AG04450 (cell line): ENCODE measurements at places on chromosomes 2 and 18. TPM values are rescaled to one million over a fixed set of nuclear protein-coding genes. Genes with fewer than 3 reads are reported as not detected.

- no peak for DNase-seq
Observed at GRCh38 chr18:69447886-69448285, 47.2 kb downstream of the DOK6 start.

- peak; percentile 66 for DNase-seq
Observed at GRCh38 chr2:28674062-28674712, 77.4 kb upstream of the PPP1CB start.

DNA sequence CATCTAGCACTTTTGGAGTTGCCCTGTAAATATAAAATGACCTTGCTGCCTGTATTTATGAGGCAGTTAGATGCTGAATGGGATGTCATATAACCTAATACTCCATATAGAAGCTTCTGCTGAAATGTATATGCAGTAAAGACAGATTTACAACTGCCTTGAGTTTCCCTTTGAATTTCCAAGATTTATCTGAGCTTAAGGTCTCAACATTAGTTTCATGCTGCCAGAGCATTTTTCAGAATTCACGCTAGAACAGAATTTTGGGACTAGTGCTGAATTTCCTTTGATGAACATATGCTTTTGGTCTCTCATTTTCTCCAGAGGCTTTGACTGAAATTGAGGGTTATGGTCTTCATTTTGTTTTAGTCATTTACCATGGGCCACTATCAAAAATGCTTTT, 254.7 kb upstream of the FANCL start:
- no peak for DNase-seq

DNA sequence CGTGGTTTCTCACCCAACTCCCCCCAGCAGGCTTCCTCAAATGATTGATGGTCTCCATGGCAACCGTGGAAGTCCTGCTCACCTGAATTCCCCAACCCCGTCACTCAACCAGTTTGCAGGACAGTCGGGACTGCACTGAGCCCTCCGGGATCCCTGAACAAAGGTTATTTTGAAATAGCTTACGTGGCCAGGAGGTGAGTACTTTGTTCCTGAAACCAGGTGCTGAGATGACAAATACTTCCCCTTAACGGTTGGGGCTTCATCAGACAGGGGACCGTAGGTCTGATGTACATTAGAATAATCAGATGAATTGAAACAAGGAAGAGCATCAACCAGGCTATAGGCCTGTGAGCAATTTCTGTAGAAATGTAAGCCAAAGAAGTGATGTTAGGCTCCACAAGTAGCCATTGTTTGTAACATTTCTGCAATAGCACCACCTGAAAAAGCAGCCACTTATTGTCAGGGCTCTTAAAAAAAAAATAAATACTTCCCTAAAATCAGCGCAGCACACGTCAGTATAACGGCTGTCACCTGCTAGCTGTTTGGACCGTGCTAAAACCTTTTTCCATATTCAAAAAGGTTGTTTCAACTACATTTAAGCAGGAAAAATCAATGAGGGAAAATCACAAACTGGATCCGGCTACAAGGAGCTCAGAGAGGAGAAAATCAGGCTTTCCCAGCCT, 206.4 kb upstream of the ID2 start:
- no peak for DNase-seq

DNA sequence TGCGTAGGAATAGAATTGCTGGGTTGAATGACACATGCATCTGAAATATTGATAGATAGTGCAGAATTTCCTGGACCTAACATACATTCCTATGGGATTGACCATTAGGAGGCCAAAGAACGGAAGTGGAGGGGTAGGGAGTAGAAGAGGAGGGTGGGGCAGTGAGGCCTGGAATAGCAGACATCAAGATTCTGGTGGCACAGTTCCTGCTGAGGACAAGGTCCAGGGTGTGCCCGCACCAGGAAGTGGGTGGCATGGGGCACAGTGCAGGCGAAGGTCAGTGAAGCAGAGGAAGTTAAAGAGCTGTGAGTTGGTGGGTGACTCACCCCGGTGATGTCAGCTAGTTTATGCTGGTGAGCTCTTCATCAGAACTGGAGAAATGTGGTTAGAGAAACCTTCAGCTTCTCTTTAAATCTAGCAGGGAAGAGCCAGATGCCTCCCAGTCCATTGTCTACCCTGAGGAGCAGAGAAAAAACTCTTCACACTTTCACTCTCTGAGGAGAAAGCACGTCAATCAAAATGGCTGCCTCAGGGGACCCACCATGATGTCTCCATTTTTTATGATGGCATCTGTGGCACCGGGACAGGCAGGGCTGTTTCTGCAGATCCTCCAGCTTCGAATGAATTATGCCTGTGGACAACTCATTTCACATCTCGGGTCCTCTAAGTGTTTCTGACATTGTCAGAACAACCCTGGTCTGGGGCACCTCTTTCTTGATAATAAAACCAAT, 55.9 kb upstream of the CTLA4 start:
- DNase-seq: peak; percentile 63

- DNase-seq: no peak
Observed at GRCh38 chr18:58325494-58325893, 281.5 kb downstream of the NEDD4L start.

DNA sequence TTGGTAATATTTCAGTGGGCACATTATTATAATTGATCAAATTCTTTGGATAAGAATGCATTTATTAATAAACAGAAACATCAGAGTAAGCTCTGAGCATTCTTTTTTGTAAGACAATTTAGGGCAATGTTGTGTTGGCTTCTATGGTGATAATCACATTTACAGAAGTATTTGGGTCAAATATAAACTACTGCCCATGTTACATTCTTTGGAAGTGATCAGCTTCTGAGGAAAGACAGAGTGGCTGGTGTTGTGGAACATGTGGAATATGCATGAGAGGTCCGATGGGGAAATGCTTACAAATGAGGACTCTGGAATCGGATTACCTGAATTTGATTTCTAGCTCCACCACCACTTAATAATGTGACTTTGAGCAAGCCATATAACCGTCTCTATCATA, 19.4 kb downstream of the SERPINB13 start:
- no peak for DNase-seq

GRCh38 chr2:135840601-135841000, 3.6 kb upstream of the LCT start:
- DNase-seq: no peak

- DNase-seq: no peak
Observed at GRCh38 chr18:57649556-57650500, 28.2 kb upstream of the NARS1 start.

DNA sequence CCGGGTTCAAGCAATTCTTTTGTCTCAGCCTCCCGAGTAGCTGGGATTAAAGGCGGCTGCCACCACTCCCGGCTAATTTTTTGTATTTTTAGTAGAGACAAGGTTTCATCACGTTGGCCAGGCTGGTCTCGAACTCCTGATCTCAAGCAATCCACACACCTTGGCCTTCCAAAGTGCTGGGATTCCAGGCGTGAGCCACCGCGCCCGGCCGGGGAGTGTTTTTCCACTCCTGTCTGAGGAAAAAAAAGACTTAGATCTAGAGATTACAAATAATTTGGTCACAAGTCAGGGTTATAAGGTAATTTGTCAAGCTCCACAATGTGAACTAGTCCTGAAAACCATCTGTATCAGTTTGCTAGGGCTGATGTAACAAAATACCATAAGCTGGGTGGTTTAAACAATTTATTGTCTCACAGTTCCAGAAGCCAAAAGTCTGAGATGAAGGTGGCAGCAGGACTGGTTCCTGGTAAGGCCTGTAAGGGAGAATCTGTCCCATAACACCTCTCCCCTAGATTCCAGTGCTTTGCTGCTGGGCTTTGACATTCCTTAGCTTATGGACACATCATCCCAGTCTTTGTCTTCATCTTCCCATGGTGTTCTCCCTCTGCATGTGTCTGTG, 40.7 kb upstream of the SP3 start:
- no peak for DNase-seq

DNA sequence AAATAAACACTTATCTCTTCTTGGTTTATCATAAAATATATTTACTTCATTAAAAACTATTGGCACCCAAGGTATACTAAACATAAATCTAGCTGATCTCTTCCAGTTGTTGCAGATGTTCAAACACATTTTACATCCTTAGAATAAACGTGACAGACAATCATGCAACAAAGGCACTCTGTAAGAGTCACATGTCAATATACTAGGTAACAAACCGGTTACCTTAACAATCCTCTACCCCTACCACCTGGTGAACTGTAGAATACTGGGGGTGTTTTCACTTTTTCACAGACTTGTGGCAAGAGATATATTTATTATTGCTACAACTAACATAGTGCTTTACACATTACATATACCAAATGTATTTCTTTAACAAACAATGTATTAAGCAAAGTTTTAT, 15.8 kb downstream of the STK17B start:
- DNase-seq: no peak

DNA sequence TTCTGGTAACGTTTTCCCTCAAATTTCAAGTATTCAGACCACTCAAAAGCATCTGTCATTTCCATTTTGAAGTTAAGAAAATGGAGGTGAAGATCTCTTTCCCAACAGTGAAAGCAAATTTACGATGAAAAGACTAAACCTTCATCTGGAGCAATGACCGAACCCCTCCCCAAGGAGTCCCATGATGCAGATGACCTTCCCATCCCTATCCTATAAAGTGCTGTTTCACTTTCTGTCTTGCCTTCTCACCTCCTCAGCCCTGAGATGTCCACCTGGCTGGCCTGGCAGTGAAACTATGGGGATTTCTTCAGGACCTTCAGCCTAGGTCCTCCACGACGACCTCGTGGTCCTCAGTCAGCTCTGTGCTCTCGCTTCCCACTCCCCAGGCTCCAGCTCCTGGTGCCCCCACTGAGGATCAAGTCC, 925 bp upstream of the NPC1 start:
- no peak for DNase-seq

GRCh38 chr2:55425431-55425831, 5.8 kb upstream of the CCDC88A start:
- peak; percentile 42 for DNase-seq

- no peak for DNase-seq
Observed at GRCh38 chr18:8844721-8845148, 139.4 kb downstream of the MTCL1 start.

DNA sequence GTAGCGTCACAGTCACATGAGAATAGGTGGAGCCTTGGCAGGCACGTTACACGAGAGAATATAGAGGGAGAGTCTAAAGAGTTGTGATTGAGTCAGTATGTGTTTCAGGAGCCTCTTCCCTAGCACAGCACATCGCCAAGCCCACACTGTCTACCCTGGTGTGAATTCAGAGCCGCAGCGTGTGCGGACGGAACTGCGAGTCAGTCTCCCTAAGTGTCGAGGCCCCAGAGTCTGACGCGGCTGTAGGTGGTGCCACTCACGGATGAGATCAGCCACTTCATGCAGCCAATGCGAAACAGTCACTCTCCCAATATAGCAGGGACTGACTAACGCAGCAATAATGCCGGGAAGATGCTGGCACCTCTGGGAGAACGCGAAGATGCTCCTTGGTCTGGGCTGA, 587.3 kb upstream of the ID2 start:
- DNase-seq: no peak

DNA sequence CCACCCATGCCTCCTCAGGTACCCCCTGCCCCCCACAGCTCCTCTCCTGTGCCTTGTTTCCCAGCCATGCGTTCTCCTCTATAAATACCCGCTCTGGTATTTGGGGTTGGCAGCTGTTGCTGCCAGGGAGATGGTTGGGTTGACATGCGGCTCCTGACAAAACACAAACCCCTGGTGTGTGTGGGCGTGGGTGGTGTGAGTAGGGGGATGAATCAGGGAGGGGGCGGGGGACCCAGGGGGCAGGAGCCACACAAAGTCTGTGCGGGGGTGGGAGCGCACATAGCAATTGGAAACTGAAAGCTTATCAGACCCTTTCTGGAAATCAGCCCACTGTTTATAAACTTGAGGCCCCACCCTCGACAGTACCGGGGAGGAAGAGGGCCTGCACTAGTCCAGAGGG, 803 bp upstream of the DES start:
- no peak for DNase-seq

- no peak for DNase-seq
Observed at GRCh38 chr18:37440206-37440605, 125.4 kb downstream of the CELF4 start.

DNA sequence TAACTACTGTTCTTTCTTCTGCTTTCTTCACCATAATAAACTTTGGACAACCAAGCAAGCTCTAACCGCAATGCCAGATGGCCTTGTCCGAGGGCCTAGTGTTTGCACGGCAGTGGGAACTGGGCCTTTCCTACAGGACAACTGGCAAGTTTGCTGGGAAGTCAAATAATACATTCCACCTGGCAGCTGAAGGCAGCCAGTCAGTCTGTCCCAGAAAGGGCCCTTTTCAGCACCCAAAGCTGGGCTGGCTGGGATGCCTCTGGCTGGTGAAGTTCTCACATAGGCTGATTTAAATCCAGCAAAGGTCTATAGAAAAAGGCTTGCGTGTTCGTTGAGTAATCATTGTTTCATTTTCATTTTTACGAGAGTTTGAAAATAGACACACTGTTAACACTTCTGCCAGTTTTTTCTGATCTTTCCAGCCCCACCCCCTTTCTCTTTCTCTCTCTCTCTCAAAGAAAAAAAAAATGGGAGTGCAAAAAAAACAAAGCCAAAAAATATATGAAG, 110.0 kb upstream of the EPAS1 start:
- peak; percentile 63 for DNase-seq

GRCh38 chr2:155481141-155481540, 782.6 kb downstream of the KCNJ3 start:
- DNase-seq: no peak

FOXI3 gene
- polyA plus RNA-seq: not detected in 2 replicates

COL4A3 gene
- 0.07 TPM in 1 of 2 replicates, not detected in the other for polyA plus RNA-seq

PXDN gene
- polyA plus RNA-seq: 271 and 329 TPM in 2 replicates

SAG gene
- polyA plus RNA-seq: not detected in 2 replicates

SIX3 gene
- polyA plus RNA-seq: not detected in 2 replicates

SRD5A2 gene
- polyA plus RNA-seq: not detected in 2 replicates

GIGYF2 gene
- 28.8 and 34.6 TPM in 2 replicates for polyA plus RNA-seq

DNAH6 gene
- polyA plus RNA-seq: 0.02 and 0.05 TPM in 2 replicates

LHCGR gene
- polyA plus RNA-seq: 3.4 and 3.8 TPM in 2 replicates

IL1R2 gene
- 0.35 and 0.41 TPM in 2 replicates for polyA plus RNA-seq

TBR1 gene
- not detected in 2 replicates for polyA plus RNA-seq

SDC1 gene
- 17.9 and 19.9 TPM in 2 replicates for polyA plus RNA-seq

ANTXR1 gene
- polyA plus RNA-seq: 101 and 113 TPM in 2 replicates
